Stimulated activated naive CD8-positive, alpha-beta T cell treated with anti-CD3 and anti-CD28 coated beads, Interleukin-15, Interleukin-2, amounts not matched to agents 100 U/mL and 50 U/mL, for 24 hours (primary cell): ENCODE measurements at places on chromosomes 12 and 14.

DNA sequence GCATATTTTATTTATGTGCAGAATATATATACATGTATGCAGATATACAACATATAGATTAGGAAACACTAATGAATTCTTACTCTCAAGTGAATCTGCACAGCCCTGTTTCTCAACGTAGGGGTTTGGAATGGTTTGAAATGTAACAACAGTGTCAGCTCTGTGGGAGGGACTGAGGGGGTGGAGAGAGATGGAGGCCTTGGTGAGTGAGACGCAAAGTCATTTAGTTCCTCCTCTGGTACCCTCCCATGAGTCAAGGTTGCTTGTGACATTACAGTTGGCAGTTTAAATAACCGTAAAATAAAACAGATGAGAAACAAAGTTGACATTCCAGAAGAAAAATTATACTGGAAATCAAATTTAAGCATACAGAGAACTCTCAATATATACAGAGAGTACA lies 313.0 kb upstream of the PRKD1 start:
- DNase-seq, result no peak

- DNase-seq, result no peak
Observed at GRCh38 chr14:67424539-67424938, 12.6 kb upstream of the PLEK2 start.

DNA sequence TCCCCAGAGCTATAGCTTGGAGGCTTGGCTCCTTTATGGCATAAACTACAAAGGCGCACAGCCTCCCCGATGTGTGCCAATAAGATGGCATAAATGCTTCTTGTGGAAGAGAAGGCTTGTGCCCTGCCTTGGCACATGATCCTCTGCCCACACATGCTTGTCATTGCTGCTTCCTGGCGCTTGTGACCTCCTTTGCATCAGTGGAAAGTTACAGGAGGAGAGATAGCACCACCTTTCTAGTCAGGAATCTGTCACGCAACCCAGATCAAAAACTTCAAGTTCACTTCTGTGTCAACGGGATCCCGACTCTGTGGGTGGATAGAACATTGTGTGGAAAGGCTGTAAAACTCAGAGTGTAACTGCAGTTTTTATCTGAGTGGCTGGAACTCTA lies 183.8 kb upstream of the HIF1A start:
- peak; percentile 71 for DNase-seq

DNA sequence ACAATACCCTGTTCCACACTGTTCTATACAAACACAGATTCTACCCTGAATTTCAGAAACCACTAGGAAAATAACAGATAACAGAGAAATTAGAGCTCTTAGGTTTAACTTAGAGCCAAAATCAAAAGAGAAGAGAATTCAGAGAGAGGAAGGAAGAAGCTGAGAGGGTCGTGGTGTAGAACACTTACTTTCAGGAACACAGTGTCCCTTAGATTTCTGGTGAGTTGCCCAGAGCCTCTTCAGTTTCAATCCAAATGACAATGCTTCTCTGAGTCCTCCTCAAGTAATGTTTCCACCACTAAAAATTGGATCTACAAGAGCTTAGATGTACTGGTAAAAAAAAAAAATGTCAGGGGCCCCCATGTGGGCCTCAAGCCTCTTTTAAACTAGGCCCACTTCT lies 2.6 kb downstream of the YAF2 start:
- no peak for DNase-seq

DNA sequence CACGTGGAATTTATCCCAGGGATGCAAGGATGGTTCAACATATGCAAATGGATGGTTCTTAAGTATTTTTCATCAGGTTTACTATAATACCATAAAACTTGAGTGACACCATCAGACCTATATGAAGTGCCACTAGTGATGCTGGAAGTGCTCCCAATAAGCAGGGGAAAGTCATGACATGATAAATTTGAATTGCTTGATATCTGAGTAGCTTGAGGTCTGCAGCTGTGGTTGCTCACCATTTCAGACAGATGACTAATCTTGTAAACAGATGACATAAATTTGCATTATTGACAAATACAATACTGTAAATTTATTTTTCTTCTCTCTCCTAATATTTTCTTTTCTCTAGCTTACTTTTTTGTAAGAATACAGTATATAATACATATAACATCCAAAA lies 13.7 kb upstream of the PRPF39 start:
- no peak for DNase-seq

DNA sequence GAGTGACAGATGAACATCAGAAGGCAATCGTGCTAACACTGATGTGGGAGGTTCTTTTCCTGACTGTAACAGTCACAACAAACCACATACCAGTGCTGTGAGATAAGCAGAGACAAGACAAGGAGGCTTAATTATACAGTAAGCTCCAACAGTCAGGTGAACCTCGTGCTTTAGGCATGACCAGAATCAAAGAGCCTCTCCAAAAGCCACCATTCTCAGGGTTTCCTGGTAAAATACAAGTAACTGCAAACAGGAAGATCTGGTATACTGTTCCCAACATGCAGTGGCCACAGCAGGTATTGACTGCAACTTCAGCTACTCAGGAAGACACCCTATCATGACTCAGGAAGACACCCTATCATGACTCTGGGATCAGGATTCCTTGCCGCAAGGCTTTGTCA lies 47.3 kb upstream of the GTF2A1 start:
- no peak for DNase-seq

DNA sequence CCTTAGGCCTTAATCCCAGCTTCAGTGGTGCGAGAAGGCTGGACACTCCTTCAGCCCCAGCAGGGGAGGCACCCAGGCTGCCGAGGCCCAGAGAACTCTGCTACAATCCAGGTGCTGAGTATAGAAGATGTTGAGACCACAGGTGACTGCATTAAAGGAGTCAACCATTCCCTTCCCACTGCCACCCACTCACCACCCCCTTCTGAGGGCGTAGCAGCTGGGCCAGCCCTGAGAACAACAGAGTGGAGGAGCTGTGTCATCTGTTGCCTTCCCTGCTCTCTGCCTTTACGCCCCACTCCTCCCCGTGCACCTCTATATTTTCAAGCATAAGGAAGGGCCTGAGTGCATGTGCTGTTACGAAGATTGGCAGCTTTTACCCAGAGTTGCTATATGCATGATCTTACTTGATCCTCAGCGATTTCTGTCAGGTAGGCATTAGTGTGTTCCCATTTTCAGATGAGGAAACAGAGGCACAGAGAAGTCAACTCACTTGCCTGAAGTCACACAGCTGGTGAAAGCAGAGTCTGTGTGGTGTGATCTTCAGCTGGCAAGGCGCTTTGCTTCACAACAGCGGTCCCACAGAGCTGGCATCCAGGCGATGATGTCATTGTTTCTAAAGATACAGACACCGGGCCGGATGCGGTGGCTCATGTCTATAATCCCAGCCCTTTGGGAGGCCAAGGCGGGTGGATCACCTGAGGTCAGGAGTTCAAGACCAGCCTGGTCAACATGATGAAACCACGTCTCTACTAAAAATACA lies 46.7 kb downstream of the RIN3 start:
- DNase-seq, result peak; percentile 46

DNA sequence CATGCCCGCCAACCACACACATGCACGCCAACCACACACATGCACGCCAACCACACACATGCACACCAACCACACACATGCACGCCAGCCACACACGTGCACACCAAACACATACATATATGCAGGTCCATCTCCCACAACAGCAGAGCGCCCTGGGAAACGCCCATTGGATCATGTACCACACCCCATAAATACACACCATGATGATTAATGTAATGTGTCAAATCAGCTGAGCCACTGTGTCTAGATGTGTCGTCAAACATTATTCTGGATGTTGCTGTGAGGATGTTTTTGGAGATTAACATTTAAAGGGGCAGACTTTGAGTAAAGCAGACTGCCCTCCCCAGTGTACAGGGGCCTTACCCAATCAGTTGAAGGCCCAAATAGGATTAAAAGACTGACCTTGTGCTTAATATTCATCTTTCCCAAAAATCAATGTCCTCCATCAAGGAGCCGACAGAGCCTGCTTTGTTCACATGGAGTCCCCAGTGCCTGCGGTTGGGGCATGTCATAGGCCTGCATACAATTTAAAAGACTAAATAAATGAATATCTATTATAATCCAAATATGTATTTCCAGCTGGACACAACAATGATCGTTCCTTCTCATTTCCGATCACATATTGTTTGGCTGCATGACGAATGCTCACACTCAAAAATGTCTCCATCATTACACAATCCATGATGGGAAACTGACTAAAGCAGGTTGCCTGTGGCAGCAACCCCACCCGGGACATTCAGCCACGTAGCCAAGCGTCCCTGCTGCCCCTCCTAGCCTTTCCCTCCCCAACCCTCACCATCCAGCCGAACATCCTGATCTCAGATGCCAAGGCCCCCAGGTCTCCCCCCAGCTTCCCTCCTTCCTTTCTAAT lies 23.2 kb upstream of the BDKRB2 start:
- DNase-seq, result no peak

- DNase-seq, result no peak
Observed at GRCh38 chr12:65157091-65157490, 12.3 kb upstream of the LEMD3 start.

DNA sequence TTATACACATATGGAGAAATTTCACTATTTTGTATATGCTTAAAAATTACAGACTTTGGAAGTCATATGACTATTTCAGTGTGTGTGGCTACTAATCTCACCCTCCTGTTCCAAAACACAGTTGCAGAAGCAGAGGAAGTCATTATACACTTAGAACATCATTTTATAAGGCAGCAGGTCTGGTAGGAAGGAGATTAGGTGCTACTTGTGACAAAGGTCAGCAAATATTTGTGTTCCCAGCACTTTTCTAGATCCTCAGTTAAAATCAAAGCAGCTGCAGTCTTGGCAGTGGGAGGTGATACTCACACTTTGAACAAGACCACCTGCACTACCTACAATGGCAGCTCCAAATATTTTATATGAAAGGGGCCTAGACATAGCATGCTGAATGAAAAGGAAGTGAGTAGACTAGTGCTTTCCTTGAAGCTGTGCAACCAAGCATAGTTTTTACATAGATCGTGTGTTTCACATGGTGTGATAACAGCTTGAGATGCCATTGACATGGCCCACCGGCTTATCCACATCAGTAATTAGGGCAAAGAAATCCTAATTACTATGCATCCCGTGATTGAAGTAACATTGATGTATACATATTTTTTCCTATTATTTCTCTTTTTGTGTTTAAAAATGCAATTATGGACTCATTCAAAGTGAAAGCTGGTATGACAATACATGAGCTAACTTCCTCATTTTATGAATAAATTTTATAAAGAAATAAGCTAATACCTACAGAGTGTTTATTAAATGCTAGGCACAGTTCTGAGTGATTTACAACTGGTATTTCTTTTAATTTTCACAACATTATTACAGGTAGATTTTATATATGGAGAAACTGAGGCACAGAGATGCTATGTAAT lies 5.3 kb downstream of the GYS2 start:
- DNase-seq, result no peak

DNA sequence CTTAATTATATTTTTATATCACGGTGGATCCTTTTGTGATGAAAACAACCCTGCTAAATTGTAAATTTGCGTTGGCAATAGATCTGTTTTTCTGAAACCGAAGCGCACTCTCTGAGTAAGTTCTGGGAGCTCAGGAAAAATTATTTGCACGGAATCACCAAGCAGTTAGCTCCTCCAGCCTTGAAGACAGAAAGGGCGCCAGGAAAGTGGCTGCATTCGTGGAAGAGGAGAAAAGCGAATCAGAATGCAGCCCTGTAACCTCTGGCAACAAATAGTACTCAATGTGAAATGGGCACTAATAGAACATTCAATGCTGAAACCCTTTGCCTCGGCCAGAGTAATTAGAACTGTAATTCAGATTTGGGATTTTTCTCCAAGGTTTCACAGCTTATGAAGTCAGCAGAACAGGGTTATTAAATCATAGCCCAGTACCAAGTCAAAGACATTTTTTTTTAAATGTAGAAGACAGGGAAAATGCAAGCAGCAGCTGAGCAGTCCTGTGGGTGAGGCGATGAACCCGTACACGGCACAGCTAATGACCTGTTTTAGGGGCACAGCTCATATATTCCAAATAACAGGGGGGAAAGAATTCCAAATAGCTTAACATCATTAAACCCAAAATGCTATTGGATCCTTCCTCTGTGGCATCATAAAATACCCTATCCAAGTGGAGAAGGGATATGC lies 251.4 kb downstream of the EGLN3 start:
- no peak for DNase-seq

DNA sequence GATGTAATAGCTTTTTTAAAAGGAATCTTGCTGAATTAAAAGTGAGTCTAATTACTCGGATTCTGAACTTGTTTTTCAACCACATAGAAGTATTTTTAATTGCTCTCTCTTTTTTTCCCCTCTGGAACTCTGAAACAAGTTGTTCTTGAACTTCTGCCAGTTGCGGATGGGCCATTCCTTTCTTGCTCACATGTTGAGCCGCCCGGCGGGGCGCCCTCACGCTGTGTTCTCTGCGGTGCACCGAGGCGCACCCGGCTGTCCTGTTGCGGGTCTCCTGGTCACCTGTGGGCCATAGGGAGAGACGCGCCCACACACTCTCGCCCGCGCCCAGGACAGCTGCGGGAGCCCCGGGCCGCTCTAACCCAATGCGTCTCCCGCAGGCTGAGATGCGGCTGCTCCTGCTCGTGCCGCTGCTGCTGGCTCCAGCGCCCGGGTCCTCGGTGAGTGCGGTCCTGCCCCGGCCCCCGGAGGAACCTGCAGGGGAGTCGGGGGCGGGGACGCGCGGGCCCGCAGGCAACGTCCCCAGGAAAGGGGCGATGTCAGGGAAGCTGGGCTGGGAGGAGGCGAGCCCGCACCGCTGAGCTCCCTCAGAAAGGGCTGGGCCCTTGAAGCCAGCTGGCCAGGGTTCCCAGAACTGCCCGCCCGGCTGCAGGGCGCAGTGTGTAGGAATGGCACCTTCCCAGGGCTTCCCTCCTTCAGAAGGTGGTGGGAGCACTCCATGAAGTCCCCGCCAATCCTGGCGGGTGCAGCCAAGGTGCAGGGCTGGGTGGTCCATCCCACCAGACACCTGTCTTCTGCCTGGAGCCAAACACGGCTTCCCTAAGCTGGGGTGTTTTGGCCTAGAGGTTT lies 2.3 kb downstream of the PAPLN start:
- DNase-seq, result no peak

DNA sequence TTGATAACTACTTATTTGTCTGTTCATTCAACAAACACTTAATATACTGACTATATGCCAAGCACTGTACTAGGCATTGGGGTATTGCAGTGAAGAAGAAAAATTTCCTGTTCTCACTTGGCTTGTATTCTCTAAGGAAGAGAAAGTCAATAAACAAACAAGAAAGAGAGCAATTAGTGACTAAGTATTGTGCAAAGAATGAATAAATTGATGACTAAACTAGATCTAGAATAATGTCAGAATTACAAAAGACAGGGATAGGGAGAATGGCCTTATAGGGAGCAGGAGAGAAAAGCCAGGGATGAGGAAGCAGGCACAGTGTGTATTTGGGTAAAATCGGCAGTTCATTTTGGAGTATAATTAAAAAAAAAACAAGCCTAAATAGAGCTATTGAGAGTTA lies 4.2 kb upstream of the LIN7A start:
- no peak for DNase-seq

DNA sequence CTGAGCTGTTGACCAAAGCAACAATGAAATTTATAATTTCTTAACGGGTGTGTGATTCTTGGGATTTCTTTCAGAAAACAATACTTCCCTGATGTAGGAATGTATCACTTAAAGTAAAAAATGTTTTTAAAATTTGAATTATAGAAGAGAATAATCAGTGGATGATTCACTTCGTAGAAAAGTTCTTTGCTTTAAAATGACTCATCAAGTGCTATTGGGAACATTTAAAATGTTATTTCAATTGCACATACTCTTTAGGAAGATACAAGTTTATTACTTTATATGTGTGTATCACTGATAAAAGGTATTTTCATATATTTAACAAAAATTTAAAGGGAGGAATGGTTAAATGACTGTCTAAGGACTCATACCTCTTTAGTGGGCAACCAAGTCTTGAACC lies 155.3 kb downstream of the PDE3A start:
- DNase-seq, result no peak

GRCh38 chr12:54370171-54370730 lies 6.0 kb upstream of the GPR84 start:
- DNase-seq, result peak; percentile 34
